ENCODE measurements at places on chromosomes 5 and 9.
A peak's percentile ranks its signal among the peaks of the same experiment; 100 is the strongest.

DNA sequence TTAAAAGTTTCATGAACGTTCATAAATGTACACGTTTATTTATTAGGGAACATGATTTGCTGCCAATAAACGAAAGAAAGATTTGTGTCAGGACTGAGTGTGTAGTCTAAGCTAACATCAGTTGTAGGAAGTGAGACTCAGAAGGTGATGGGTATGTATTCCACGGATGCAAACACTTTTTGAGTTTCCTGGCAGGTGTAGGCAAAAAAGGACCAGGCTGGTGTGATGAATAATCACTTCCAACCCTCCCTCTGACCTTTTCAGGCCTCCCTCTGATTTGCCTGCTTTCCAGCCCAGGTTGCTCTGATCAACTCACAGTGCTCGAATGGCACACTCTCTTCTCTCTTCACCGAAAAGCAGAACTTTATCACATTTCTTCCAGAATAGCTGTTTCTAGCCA lies 51.8 kb downstream of the BASP1 start:
- H3K4me3 ChIP-seq: no peak overlapping the region
- no peaks in the 10 kb centered on the region for H3K4me1 ChIP-seq

DNA sequence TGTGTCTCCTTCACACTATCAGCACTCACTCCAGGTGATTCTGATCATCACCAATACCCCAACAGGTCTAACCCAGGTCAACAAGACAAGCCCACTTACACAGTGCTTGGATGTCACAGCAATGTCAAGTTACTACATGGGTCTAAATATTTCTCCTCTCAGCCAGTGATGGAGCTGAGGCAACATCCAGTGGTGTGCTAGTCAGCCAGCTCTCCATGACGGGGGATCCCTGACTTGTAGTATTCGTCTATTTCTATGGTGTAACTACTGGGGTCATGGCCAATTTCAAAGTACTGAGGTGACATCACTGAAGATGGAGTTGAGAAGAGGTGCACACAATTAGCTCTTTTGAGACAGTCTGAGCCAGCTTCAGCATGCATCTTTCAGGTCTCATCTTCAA lies 31.1 kb downstream of the ADRB2 start:
- peaks cover 11% of the 10 kb centered on the region for H3K36me3 ChIP-seq
- peaks cover 46% of the 10 kb centered on the region for H3K4me1 ChIP-seq
- no peak for DNase-seq
- H3K27ac ChIP-seq: no peak overlapping the region
- no peak overlapping the region for H3K4me3 ChIP-seq
- peaks cover 2% of the 10 kb centered on the region for H3K27me3 ChIP-seq

GRCh38 chr5:74206579-74207550 lies 433.7 kb downstream of the ENC1 start:
- H3K4me1 ChIP-seq: peaks cover 6% of the 10 kb centered on the region
- peaks cover 15% of the 10 kb centered on the region for H3K27me3 ChIP-seq
- H3K36me3 ChIP-seq: no peaks in the 10 kb centered on the region
- DNase-seq: no peak

GRCh38 chr9:132350861-132351315 lies 3.9 kb downstream of the SETX start:
- H3K27ac ChIP-seq: peak overlapping the region; percentile 88
- peaks cover 58% of the 10 kb centered on the region for H3K4me1 ChIP-seq
- peaks cover 71% of the 10 kb centered on the region for H3K36me3 ChIP-seq
- H3K27me3 ChIP-seq: no peaks in the 10 kb centered on the region
- peak; percentile 42 for DNase-seq

- no peak overlapping the region for H3K4me3 ChIP-seq
- peaks cover 6% of the 10 kb centered on the region for H3K4me1 ChIP-seq
- H3K27me3 ChIP-seq: peaks cover 17% of the 10 kb centered on the region
- DNase-seq: no peak
- no peaks in the 10 kb centered on the region for H3K36me3 ChIP-seq
These were observed 142.5 kb downstream of the FSTL4 start for GRCh38 chr5:133469846-133470245.

DNA sequence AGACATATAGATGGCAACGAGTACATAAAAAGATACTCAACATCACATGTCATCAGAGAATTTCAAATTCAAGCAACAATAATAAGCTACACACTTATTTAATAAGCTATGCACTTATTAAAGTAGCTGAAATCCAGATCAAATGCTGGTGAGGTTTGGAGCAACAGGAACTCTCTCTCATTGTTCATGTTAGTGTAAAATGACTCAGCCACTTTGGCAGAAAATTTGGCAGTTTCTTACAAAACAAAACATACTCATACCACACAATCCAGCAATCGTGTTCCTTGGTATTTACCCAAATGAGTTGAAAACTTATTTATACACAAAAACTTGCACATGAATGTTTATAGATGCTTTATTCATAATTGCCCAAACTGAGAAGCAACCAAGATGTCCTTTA lies 131.5 kb upstream of the NFIL3 start:
- peaks cover 33% of the 10 kb centered on the region for H3K27me3 ChIP-seq
- H3K4me1 ChIP-seq: no peaks in the 10 kb centered on the region
- DNase-seq: no peak
- H3K36me3 ChIP-seq: no peaks in the 10 kb centered on the region
- no peak overlapping the region for H3K4me3 ChIP-seq
- H3K27ac ChIP-seq: no peak overlapping the region

DNA sequence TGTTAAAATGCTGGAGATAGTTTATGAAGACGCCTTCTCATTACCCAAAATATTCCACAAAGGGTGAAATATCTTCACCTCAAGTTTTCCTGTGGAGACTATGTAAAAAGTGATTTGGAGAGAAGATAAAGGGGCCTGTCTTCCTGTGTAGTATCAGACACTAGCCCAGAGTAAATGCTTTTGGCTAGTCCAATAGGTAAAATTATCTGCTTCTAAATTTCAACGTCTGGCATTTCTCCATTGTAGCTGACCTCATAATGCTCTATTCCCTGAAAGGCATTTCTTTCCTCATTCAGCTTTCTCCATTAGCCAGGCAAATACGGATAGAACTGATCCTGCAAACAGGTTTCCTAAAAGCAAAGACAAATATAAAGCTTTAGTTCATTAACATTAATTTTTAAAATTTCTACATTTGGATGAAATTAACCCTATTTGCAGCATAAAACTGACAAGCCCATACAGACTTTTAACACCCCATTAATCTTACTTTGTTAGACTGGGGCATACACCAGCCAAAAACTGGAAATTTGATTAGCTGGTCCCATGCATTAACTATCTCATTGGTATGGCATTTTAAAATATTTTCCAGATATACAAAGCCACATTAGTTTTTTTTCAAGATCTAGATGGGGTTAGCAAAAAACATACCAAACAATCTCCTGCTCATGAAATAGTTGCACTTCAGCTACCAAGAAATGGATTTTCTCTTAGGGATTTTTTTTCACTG lies 548.8 kb downstream of the EFNA5 start:
- no peaks in the 10 kb centered on the region for H3K36me3 ChIP-seq
- H3K27me3 ChIP-seq: no peaks in the 10 kb centered on the region
- no peak for DNase-seq
- no peak overlapping the region for H3K4me3 ChIP-seq
- H3K4me1 ChIP-seq: no peaks in the 10 kb centered on the region

GRCh38 chr5:150443242-150444075 lies 6.1 kb downstream of the RPS14 start:
- no peak for DNase-seq
- no peak overlapping the region for H3K27ac ChIP-seq
- H3K4me1 ChIP-seq: peaks cover 29% of the 10 kb centered on the region
- no peaks in the 10 kb centered on the region for H3K27me3 ChIP-seq

DNA sequence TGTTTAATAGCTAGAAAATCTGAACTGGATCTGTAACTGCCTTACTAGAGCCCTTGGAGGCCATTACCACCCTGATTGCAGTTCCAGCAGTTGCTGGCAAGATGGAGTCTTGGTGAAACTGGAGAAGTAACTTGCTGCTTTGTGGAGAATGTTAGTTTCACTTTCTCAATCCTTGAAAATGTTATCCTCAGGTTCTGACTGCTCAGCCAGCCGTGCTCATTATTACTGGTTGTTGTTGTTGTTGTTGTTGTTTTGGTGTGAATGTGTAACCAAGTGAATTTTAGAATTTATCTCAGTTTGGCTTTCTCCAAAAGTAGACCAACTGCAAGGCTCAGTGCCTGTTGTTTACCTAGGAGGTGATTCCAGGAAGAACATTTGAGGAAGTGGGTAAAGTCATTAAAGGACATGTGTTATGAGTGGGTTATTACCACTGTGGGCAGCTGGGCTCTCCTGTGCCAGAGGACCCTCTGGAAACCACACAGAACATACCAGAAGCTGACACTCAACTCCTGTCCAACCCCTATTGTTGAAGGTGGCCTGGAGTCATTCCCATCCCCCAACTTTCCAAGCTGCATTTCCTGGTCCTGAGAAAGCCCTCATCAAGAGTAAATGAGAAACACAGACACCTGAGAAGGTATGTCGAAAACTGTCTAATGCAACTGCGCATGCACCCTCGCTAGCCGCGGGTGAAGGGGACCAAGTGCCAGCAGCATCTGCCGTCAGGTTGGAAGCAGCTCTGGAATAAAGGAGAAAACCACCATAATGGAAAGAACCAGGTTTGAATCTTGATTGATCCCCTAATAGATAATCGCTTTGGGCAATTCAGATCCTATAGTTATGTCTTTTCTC lies 111.6 kb downstream of the CMYA5 start:
- H3K36me3 ChIP-seq: no peaks in the 10 kb centered on the region
- H3K4me3 ChIP-seq: peak overlapping the region; percentile 12
- peaks cover 19% of the 10 kb centered on the region for H3K4me1 ChIP-seq
- no peak overlapping the region for H3K27ac ChIP-seq
- no peaks in the 10 kb centered on the region for H3K27me3 ChIP-seq

DNA sequence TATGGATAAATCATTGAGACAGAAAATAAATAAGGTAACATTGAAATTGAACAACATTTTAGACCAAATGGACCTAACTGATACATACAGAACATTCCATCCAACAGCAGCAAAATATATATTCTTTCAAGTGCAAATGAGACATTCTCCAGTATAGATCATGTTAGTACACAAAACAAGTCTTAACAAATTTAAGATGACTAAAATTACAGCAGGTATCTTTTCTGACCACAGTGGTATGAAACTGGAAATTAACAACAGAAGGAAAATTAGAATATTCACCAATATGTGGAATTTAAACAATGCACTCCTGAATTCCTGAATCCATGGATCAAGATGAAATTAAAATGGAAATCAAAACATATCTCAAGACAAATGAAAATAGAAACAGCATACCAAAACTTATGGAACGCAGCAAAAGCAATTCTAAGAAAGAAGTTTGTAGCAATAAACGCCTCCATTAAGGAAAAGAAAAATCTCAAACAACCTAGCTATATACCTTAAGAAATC lies 115.6 kb downstream of the ADAMTS12 start:
- H3K27me3 ChIP-seq: no peaks in the 10 kb centered on the region
- H3K27ac ChIP-seq: no peak overlapping the region
- DNase-seq: no peak
- no peaks in the 10 kb centered on the region for H3K36me3 ChIP-seq
- no peaks in the 10 kb centered on the region for H3K4me1 ChIP-seq

GRCh38 chr5:43533646-43534045 lies 18.7 kb upstream of the C5orf34 start:
- H3K4me3 ChIP-seq: no peak overlapping the region
- H3K27me3 ChIP-seq: no peaks in the 10 kb centered on the region
- H3K4me1 ChIP-seq: peaks cover 15% of the 10 kb centered on the region
- DNase-seq: no peak

DNA sequence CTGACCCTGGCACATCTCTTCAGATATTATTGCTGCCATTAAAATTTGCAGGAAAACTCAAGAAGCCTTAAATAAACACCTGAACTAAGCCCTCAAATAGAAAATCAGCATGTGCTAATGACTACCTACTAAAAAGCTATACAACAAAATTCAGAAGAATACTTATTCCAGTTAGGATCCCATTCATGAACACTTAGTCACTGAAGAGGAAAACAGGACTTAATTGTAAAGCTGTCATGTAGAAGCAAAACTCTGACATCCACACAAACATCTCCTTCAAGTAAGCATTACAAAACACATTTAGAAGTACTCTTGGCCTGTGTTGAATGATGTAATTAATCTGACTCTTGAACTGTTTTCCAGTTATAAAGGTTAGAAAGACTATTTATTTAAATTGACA lies 19.9 kb downstream of the ELL2 start:
- no peak for DNase-seq
- H3K27me3 ChIP-seq: no peaks in the 10 kb centered on the region
- H3K4me1 ChIP-seq: peaks cover 33% of the 10 kb centered on the region
- H3K27ac ChIP-seq: no peak overlapping the region
- no peak overlapping the region for H3K4me3 ChIP-seq

DNA sequence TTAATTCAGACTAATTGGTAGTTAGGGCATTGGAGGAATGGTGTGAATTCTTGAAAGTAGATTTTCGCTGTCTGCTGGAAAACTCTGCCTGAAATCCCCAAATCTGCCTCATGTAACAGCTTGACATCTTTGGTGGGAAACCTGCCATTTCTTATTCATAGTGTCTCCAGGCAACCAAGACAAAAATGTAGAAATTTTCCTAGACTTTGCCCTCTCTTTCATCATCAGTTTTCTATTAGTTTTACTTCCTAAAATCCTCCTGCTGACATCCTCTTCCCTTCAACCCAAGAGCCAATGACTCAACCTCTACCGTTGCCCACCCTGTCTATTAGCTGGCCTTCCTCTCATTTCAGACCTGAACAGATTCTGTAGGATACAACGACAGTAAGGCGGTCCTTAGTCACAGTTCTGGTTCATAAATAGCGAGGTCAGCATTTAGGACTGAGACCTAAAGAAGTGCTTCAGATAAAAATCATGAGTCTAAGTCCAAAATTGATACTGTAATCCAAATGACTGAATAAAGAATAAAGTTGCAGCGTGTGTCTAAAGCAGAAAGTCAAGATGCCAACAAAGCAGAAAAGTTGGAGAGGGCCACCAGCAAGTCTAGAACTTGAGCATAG lies 133.9 kb downstream of the MUSK start:
- H3K4me1 ChIP-seq: no peaks in the 10 kb centered on the region
- H3K27ac ChIP-seq: no peak overlapping the region
- H3K36me3 ChIP-seq: no peaks in the 10 kb centered on the region
- no peak overlapping the region for H3K4me3 ChIP-seq

DNA sequence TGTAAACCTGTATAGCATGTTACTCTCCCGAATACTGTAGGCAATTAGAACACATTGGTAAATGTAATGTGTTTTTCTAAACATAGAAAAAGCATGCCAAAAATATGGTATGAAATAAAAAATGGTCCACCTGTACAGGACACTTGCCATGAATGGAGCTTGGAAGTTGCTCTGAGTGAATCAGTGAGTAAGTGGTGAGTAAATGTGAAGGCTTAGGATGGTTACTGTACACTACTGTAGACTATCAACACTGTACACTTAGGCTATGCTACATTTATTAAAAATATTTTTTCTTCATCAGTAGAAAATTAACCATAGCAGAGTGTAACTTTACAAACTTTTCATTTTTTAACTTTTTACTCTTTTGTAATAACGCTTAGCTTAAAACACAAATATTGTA lies 41.9 kb downstream of the INSYN2B start:
- H3K36me3 ChIP-seq: peaks cover 9% of the 10 kb centered on the region
- no peak overlapping the region for H3K27ac ChIP-seq
- no peak for DNase-seq
- H3K27me3 ChIP-seq: no peaks in the 10 kb centered on the region
- H3K4me3 ChIP-seq: no peak overlapping the region
- peaks cover 17% of the 10 kb centered on the region for H3K4me1 ChIP-seq
